ENCODE measurements at places on chromosomes 3 and 15.

- no peak for DNase-seq
Measured at GRCh38 chr15:101105059-101105891, 146.6 kb downstream of the CHSY1 start.

DNA sequence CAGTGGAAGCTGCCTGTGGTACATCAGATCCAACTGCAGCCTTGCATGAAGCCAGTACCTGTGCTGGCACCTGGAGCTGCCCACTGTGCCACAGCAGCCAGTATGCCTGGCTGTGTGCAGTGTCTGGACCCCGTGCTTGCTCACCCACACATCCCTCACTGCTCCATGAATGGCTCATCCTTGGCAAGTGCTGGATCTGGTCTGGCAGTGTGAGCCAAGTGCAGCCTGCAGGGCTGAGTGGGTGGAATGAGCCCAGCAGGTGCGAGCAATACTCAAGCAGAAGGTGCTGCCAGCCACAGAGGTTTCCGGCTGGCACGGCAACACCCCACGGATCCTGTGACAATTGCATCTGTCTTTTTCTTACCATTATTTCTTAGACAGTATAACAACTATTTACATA is 488.2 kb upstream of the ROBO2 start:
- no peak for DNase-seq

DNA sequence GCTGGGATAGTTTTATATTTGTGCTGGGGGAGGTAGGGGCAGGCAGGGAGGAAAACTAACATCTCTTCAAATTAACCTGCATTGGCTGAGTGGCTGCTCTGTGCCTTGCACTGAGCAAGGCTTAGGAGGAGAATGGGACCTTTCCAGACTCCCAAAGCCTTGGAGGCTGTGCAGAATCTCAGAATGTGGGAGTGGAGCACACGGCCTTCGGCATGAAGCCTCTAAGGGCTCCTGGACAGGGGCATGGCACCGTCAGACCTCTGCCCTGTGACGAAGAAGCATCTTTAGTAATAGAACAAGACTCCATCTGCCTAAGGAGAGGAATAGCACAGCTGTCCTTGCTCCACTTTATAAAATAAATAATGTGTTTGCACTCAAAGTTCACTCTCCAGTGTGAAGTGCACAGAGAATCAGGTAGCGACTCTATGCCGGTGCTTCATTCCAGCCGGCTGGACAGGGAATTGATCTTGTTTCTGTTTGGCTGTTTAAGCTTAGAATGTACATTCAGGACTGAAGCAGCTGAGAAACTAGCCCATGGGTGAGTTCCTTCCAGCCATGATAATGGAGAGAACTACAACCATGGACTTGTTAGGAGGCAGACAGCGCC is 228.5 kb upstream of the ADAMTS9 start:
- no peak for DNase-seq

GRCh38 chr3:49727924-49728361 is 4.2 kb upstream of the GMPPB start:
- DNase-seq, result no peak

DNA sequence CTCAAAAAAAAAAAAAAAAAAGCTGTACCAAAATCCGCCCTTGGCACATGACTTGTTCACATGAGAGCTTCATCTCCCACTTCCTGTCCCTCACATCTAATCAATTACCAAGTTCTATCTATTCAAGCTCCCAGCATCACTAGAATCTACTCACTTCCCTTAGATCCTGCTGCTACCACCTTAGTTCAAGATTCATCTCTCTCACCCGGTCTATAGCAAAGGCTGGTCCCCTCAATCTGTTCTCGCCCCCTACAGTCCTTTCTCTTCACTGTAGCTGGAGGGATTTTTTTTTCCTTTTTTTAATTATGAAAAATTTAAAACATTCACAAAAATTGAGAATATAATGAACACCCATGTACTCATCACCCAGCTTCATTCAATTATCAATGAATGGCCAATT is 16.7 kb upstream of the GPR160 start:
- no peak for DNase-seq
